ENCODE measurements at places on chromosomes 7 and 10.

- DNase-seq, result peak; percentile 52
Observed at GRCh38 chr7:5681979-5682546, 99.4 kb downstream of the RNF216 start.

DNA sequence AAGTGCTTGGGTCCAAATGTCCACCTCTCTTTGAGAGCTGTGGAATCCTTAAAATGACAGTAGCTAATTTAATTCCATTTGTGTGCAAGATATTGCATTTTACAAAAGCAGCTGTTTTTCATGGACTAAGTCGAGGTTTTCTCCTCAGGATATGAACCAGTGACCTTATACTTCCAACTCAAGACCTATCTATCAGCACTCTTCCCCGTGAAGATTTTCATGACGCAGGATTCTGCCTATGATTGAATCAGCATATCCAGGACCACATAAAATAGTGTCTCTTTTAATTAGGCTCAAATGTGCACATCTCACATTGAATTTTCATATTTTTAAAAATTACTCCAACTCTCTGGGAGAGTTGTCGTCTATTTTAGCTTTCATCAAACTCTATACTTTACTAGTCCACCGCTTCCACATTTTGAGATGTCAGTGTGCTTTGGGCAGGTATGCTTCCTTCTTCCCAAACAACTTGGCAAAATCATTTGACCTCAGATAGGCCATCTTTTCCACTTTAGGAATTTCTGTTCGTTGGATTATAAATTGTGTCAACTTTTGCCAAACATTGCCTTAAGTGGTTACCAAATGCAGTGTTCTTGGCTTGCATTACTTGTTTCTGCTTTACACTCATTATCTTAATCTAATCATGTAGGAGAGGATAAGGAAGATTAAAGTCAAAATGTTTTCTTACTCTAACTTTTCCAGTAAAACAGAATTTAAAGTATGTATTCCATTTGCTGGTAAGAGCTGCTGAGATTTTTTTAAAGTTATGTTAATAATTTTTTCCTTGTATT is 39.4 kb downstream of the SEMA3A start:
- DNase-seq, result no peak

- no peak for DNase-seq
Observed at GRCh38 chr7:24830440-24831050, 73.3 kb upstream of the GSDME start.

GRCh38 chr7:19117091-19117869 is at the start of gene TWIST1:
TWIST1 (minus strand) TSS chr7:19117636; CDS start chr7:19117321, 315 bp downstream.
- DNase-seq, result no peak

DNA sequence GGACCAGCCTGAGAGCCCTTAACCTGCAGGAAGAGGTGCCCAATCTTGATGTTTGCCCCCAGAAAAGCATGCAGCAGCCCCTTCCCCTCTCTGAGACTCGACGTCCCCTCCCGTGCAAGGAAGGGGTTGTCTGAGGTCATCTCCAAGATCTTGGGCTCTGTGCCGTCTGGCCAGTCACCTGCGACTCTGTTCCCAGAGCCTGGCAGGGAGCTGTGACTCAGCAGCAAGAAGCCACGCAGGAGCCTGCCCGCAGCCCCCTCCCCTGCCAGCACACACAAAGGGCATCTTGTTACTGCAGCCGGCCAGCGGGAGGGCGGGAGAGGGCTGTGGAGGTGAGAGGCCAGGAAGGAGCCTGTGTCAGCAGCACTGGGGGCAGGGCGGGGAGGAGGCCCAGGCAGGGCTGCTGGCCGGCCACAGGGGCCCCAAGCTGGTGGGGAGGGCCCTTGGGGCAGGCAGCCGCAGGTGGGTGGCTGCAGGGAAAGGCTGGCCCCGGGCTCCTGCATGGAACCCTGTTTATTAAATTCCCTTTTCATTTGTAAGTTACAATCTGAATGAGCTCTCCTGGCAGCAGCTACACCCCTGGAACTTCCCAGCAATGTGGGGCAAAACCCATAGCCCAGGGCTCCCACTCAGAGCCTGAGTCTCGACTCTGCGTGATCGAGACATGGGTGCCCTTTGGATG is 103.7 kb upstream of the ZMIZ1 start:
- DNase-seq, result no peak

DNA sequence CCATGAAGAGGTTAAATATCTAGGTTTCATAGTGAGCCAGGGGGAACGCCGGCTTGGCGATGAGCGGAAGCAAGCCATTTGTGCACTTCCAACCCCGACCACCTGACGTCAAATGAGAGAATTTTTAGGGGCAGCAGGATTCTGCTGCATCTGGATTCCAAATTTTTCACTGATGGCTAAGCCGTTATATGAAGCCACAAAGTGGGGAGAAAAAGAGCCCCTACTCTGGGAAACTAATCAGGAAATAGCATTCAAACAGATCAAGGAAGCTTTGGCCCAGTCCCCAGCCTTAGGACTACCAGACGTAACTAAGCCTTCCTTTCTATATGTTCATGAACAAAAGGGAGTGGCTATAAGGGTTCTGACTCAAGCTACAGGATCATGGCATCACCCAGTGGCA is 12.9 kb upstream of the ADCK2 start:
- no peak for DNase-seq
